ENCODE measurements at places on chromosomes 11 and 22.

- peaks cover 5% of the 10 kb centered on the region for H3K27me3 ChIP-seq
- no peak for DNase-seq
- no peak overlapping the region for H3K4me3 ChIP-seq
- H3K4me1 ChIP-seq: peaks cover 4% of the 10 kb centered on the region
- H3K27ac ChIP-seq: no peak overlapping the region
Observed at GRCh38 chr11:67562963-67563704, 20.5 kb upstream of the GSTP1 start.

DNA sequence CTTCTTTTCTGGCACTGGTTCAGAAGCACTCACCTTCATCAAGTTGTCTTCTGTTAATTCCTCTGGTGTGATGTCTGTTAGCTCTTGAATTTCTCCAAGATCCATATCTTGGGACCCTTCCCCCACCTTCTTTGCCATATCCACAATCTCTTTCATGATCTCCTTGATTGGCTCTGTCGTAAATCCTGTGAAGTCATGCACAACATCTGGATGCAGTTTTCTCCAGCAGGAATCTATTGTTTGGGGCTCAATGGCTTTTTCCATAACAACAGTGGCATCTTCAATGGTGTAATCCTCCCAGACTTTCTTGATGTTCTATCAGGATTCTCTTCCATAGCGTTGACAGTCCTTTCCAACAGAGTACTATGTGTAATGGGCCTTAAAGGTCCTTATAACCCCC is 96.9 kb downstream of the CSTPP1 start:
- no peaks in the 10 kb centered on the region for H3K4me1 ChIP-seq
- H3K4me3 ChIP-seq: no peak overlapping the region
- H3K27ac ChIP-seq: no peak overlapping the region
- H3K27me3 ChIP-seq: no peaks in the 10 kb centered on the region

GRCh38 chr11:8038393-8038792 is 42.6 kb upstream of the TUB start:
- H3K27me3 ChIP-seq: peaks cover 3% of the 10 kb centered on the region
- no peak overlapping the region for H3K4me3 ChIP-seq
- H3K4me1 ChIP-seq: peaks cover 18% of the 10 kb centered on the region
- H3K27ac ChIP-seq: no peak overlapping the region

DNA sequence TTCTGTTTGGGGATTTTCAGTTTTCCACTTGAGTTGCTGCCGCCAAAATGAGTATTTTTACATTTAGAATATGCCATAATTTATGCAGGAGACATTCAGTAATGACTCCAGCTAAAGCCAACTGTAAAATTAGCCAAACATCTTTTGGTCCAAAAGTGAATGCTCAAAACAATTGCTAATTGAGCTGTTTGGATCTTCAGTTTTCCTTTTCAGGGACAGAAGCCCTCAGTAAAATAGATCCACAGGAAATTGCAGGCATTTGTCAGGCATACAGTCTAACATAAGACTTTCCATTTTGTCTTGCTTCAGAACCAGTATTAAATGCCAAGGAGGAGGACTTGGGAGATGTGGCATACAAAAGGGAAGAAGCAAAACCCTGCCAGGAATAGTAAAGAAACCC is 524.8 kb upstream of the API5 start:
- no peaks in the 10 kb centered on the region for H3K27me3 ChIP-seq
- no peak overlapping the region for H3K4me3 ChIP-seq
- no peak for DNase-seq
- no peak overlapping the region for H3K27ac ChIP-seq

GRCh38 chr11:33575311-33575710 is 125.3 kb downstream of the C11orf91 start:
- no peak overlapping the region for H3K27ac ChIP-seq
- no peak overlapping the region for H3K4me3 ChIP-seq
- H3K4me1 ChIP-seq: no peaks in the 10 kb centered on the region
- peaks cover 4% of the 10 kb centered on the region for H3K27me3 ChIP-seq
- no peaks in the 10 kb centered on the region for H3K36me3 ChIP-seq
- no peak for DNase-seq

DNA sequence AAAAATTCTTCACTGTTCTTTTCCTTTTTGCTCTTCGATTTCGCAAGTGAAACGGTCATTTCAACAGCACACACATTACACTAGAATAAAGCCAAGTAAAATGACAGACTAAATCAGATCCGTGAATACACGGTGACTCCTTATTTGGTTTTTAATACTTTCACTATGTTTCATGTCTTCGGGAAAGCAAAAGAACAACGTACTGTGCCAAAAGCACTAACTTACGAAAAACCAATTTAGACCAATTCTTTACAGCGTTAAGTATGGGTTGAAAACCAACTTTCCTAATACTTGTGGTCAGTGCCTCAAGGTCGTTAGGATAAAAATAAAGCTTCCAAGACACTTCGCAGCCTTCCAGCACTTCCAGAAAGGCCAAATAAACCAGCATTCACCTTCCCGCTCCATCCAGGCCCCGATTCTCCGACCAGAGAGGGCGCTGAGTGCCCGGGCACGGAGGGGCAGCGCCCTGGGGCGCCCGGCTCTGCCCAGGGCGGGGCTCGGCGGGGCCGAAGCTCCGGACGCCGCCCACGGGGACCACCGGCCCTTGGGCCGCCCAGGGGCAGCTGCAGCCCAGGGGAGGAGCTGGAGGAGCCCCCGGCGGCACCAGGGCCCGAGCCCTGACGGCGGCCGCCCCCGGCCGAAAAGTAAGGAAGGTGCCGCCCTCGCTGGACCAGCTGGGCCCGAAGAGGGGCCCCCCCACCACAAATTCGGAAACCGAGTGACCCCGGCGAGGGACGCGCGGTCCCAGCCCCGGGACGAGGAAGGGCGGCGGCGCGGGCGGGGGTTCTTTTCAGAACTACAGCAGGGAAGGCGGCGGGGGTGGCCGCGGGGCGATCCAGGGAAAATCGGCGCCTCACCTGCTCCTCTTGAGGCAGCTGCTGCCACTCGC is 499 bp downstream of the ATL3 start:
- DNase-seq: no peak
- peaks cover 51% of the 10 kb centered on the region for H3K4me1 ChIP-seq
- peak overlapping the region; percentile 99 for H3K27ac ChIP-seq
- H3K4me3 ChIP-seq: peak overlapping the region; percentile 89

- H3K27me3 ChIP-seq: peaks cover 14% of the 10 kb centered on the region
- DNase-seq: no peak
- H3K27ac ChIP-seq: no peak overlapping the region
- no peak overlapping the region for H3K4me3 ChIP-seq
- H3K4me1 ChIP-seq: peaks cover 11% of the 10 kb centered on the region
Observed at GRCh38 chr11:643849-644738, 7.0 kb downstream of the DRD4 start.

DNA sequence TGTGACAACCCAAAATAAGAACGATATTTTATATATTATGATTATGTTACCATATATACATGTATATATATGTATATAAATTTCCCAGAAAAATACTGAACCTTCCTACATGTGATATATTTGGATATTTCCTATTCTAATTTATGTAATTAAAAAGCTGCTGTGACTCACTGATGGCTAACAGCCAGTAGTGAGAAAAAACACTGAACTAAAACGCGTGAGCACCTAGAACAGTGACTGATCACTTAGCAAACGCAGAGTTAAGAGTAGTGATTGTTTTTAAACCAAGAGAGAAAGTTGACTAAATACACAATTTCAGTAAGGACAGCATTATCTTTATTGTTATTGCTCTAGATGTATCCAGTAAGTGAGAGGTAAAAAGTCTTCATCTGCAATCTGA is 213.8 kb downstream of the TMEM135 start:
- no peaks in the 10 kb centered on the region for H3K4me1 ChIP-seq
- no peak for DNase-seq
- H3K27ac ChIP-seq: no peak overlapping the region
- no peaks in the 10 kb centered on the region for H3K36me3 ChIP-seq
- H3K27me3 ChIP-seq: no peaks in the 10 kb centered on the region
- H3K4me3 ChIP-seq: no peak overlapping the region

DNA sequence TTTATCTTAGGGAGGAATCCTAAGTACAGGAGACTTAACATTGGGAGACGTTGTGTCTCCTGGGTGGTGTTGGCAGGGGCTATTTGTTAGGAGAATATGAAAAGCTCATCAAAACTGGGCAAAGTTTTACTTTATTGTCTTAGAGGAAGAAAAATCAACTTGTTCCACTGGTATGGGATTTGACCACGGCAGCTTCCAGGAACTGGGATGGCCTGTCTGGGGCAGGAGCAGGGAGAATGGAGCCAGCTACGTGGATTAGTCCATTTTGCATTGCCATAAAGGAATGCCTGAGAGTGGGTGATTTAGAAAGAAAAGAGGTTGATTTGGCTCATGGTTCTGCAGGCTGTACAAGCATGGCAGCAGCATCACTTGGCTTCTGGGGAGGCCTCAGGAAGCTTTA is 198.4 kb downstream of the ADAMTS15 start:
- no peak for DNase-seq
- no peaks in the 10 kb centered on the region for H3K36me3 ChIP-seq
- H3K4me1 ChIP-seq: peaks cover 50% of the 10 kb centered on the region

- no peak overlapping the region for H3K27ac ChIP-seq
- no peaks in the 10 kb centered on the region for H3K4me1 ChIP-seq
- H3K4me3 ChIP-seq: no peak overlapping the region
- no peaks in the 10 kb centered on the region for H3K27me3 ChIP-seq
Observed at GRCh38 chr11:28353991-28354390, 245.8 kb downstream of the METTL15 start.

DNA sequence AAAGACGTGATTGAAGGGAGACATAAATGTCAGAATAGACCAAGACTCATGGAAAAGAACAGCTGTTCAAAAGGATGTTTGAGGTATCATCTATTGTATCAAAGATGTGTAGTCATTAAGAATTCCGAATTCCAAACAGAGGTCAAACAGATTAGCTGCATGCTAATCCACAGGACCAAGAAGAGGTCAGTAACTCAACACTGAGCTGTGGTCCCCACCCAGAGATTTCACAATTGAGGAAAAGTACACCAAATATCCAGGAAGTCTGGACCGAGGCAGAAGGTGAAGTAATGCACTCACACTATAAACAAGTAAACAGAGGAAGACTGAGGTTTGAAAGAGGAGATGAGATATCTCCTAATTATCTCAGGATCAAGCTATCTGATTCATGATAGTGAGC is 29.6 kb upstream of the OR5P2 start:
- H3K27me3 ChIP-seq: no peaks in the 10 kb centered on the region
- H3K36me3 ChIP-seq: no peaks in the 10 kb centered on the region
- H3K27ac ChIP-seq: no peak overlapping the region
- no peak overlapping the region for H3K4me3 ChIP-seq
- DNase-seq: no peak
- no peaks in the 10 kb centered on the region for H3K4me1 ChIP-seq

GRCh38 chr11:131957875-131958274 is 587.5 kb downstream of the NTM start:
- H3K36me3 ChIP-seq: no peaks in the 10 kb centered on the region

- H3K4me1 ChIP-seq: no peaks in the 10 kb centered on the region
- H3K27me3 ChIP-seq: peaks cover 8% of the 10 kb centered on the region
- H3K27ac ChIP-seq: no peak overlapping the region
- H3K4me3 ChIP-seq: no peak overlapping the region
- no peak for DNase-seq
Observed at GRCh38 chr22:34620161-34620560, 445.8 kb upstream of the ISX start.

- H3K27ac ChIP-seq: no peak overlapping the region
- H3K4me3 ChIP-seq: no peak overlapping the region
- H3K36me3 ChIP-seq: no peaks in the 10 kb centered on the region
- no peaks in the 10 kb centered on the region for H3K27me3 ChIP-seq
- no peak for DNase-seq
- H3K4me1 ChIP-seq: peaks cover 4% of the 10 kb centered on the region
Observed at GRCh38 chr11:105227363-105227762, 87.8 kb upstream of the CARD18 start.

- H3K4me3 ChIP-seq: no peak overlapping the region
- H3K4me1 ChIP-seq: no peaks in the 10 kb centered on the region
- H3K27me3 ChIP-seq: no peaks in the 10 kb centered on the region
Observed at GRCh38 chr11:104661471-104661870, 236.8 kb downstream of the CASP12 start.

DNA sequence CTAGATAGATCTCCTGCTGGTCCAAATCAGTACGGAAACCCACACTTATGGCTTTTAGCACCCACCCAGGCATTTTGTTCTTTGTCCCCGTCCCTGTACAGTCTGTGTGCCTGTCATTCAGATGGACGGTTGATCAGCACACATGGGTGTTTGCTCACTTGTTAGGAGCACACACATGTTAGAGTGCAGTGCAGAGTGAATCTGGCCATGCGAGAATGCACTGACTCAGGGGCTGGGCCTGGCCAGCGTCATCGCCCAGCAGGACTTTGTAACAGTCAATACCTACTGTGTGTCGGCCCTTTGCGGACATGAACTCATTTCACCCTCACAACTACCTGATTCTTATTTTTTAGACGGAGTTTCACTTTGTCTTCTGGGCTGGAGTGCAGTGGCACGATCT is 3.4 kb downstream of the RPS6KA4 start:
- no peak overlapping the region for H3K4me3 ChIP-seq
- DNase-seq: no peak
- H3K27me3 ChIP-seq: no peaks in the 10 kb centered on the region
- peaks cover 64% of the 10 kb centered on the region for H3K36me3 ChIP-seq
- no peak overlapping the region for H3K27ac ChIP-seq

- H3K4me3 ChIP-seq: no peak overlapping the region
- no peaks in the 10 kb centered on the region for H3K4me1 ChIP-seq
- peaks cover 29% of the 10 kb centered on the region for H3K27me3 ChIP-seq
Observed at GRCh38 chr11:32005786-32006416, 85.0 kb upstream of the RCN1 start.

DNA sequence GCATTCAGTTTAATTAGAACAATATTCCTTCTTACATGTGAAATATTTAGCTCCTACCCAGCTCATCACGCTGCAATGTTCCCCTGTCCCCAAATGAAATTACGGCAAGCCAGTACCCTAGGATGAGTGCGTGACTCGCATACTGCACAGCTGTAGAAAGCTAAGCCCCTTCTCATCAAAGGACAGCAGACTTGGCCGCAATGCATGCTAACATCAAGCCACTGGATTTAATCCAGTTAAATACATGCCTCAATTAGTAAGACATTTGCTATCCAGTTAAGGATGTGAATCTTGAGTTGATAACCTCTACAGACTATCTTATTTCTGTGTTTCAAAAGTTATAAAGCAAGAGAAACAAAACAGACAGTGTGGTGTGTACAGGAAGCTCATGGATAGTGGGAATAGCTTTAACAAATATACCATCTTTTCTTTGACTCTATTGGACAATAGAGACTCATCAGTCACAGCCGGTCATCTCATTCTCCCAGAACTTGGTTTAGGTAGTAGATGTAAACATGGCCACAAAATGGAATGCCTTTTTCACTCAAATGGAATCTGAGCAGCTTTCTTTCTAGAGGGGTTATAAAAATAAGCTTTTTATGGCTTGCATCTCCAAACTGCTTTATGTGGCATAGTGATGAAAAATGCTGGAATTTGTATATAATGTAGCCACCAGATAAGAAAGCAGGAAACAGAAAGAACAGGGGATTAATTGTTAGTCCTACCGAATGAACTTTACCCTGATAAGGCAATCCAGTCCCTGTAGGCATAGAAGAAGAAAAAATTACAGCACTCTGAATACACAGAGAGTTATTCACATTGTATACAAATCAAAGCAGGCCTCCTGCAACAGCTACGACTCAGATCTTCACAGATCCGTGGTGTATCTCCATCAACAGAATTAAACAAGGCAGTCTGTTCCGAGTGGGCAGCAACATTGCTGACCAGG is 224.1 kb downstream of the CADM1 start:
- no peaks in the 10 kb centered on the region for H3K27me3 ChIP-seq
- no peaks in the 10 kb centered on the region for H3K36me3 ChIP-seq
- no peak overlapping the region for H3K4me3 ChIP-seq
- DNase-seq: no peak
- H3K27ac ChIP-seq: no peak overlapping the region
- H3K4me1 ChIP-seq: no peaks in the 10 kb centered on the region

GRCh38 chr22:23598805-23599518 is 18.9 kb upstream of the IGLL1 start:
- H3K27ac ChIP-seq: no peak overlapping the region
- H3K27me3 ChIP-seq: no peaks in the 10 kb centered on the region
- H3K4me3 ChIP-seq: no peak overlapping the region

All from suprapubic skin (tissue), 4 donors.